ENCODE measurements at places on chromosomes 4 and X.
A peak's percentile ranks its signal among the peaks of the same experiment; 100 is the strongest.

- DNase-seq: no peak
These were observed 508.7 kb downstream of the FSTL5 start for GRCh38 chr4:161655148-161655547.

DNA sequence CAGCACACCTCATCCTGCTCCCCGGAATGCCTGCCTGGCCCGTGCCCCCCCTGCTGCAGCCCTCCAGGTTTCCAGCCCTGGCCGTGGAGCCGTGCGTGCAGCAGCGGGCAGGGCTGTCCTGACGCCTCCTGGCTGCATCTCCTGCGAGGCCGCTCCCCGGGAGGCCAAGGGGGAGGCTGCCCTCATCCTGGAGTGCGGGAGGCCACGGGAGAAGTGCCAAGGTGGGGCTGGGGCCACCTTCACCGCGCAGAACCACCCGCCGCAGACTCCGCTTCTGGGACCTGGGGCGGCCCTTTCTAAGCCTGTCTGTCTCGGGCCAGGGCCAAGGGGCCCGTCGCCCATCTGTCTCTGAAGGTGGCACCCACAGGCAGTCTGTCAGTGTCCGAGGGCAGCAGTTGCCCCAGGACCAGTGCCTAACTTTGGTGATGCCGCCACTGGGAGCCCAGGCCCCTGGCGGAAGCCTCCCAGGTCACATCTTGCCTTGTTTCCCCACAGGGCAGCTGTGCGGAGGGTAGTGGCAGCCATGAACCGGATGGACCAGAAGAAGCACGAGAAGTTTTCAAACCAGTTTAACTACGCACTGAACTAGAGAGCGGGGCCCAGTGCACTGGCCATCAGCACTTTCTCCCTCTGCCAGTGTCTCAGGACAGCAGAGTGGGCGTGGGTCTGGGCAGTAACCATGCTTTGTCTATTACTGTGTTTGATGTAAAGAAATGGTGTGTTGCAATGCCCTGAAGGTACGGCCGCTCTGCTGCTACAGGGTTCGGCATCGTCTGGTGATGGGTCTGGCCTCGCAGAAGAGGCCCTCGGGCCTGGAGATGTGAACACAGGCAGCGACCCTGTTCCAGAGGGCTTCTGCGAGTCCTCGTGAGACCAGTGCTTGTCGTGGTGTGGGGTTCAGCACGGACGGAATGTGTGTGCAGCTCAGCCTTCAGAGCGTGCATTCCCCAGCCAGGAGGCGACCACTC lies 20.6 kb downstream of the NKX1-1 start:
- DNase-seq: no peak

DNA sequence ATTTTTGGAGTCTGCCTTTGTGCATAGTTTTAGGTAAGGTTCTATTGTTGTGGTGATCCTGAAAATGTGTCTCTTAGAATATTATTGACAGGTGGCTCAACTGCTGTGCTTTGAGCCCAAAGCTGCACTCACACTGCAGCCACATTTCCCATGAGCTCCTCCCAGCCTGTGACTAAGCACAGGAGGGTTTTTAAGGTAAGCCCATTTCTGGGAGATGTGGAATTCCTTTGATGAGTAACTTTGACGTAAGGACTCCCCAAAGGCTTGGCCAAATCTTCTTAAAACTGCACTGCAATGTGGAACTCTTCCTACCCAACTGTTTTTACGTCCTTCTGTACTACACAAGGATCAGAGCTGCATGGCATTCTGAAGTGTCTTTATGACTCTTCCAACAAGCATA lies 20.0 kb upstream of the TMPRSS11A start:
- no peak for DNase-seq

DNA sequence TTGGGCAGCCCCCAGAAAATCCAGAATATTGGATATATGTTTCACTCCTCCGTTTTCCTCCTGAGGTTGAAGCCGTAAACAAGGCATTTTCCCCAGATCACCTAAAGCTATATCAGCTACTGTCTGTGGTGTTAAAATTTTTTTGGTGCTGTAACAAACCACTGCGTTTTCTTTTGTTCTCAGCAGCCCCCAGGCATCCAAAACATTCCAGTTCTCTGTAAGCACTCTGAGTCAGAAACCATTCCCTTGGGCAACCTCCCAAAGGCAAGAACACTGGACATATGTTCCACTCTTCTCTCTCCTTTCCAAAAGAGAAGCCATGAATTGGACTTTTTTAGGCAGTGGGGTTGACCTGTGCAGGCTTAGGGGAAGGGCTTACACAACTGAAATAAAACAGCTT lies 310.9 kb downstream of the MID1IP1 start:
- no peak for DNase-seq

GRCh38 chr4:83369831-83370639 lies 35.4 kb upstream of the HPSE start:
- no peak for DNase-seq

DNA sequence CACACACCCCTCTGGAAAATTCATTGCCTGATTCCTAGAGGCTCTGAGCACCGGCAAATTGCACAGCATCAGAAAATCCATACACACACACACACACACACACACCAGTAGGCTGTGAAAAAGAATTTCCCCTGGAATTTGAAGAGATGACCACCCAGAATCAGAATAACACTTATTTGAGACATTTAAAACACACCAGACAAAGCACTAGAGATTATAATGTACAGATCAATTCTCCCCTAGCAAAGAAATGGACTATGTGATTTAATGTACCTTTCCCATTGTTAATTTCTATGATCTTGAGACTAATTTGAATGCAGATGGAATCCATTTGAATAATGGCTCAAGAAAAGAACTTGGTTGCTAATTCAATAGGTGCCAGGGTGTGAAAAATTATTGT lies 399.3 kb downstream of the HNRNPD start:
- DNase-seq: no peak

- DNase-seq: no peak
These were observed 9.0 kb downstream of the UBE2K start for GRCh38 chr4:39706741-39707511.

DNA sequence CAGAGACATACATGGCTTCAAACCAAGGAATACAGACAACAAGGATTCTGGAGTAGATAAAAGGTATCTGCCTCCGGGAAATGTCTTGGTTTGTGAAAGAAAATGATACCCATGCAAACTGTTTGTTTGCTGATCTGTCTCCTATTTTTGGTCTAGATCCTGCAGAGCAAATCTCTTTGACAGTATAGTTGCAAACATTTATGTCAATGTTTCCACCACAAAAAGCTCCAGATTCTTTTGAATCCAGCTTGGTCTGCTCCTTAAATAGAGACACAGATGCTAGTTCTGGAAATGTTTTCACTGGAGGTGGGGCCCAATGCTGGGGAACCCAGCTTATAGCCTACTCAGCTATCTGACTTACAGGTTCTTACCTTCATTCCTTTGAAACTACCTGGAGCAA lies 119.7 kb downstream of the ATG4A start:
- DNase-seq: no peak

- no peak for DNase-seq
These were observed 43.1 kb upstream of the C1GALT1C1 start for GRCh38 chrX:120672841-120673530.

DNA sequence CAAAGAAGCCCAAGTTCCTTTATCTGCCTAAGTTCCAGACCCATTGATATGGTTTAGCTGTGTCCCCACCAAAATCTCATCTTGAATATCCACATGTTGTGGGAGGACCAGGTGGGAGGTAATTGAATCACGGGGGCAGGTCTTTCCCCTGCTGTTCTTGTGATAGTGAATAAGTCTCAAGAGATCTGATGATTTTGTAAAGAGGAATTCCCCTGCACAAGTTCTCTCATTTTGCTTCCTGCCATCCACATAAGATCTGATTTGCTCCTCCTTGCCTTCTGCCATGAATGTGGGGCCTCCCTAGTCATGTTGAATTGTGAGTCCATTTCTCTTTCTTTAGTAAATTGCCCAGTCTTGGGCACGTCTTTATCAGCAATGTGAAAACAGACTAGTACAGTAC lies 860.2 kb downstream of the FSTL5 start:
- no peak for DNase-seq

DNA sequence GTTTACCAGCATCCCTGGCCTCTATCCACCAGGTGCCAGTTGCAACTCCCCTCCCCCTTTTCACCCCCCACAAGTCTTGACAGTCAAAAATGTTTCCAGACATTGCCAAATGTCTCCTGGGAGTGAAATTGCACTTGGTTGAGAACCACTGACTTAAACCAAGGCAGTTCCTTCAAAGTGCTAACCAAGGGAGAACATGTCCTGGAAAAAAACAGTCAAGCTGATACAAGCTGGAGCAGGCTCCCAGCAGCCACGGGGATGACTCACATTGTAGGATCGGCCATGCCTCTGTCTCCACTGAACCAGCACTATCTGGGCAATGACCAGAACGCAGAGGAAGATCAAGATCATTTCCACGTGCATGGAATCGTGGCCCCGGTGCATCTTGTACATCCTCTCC lies 11.4 kb downstream of the RNF175 start:
- no peak for DNase-seq

DNA sequence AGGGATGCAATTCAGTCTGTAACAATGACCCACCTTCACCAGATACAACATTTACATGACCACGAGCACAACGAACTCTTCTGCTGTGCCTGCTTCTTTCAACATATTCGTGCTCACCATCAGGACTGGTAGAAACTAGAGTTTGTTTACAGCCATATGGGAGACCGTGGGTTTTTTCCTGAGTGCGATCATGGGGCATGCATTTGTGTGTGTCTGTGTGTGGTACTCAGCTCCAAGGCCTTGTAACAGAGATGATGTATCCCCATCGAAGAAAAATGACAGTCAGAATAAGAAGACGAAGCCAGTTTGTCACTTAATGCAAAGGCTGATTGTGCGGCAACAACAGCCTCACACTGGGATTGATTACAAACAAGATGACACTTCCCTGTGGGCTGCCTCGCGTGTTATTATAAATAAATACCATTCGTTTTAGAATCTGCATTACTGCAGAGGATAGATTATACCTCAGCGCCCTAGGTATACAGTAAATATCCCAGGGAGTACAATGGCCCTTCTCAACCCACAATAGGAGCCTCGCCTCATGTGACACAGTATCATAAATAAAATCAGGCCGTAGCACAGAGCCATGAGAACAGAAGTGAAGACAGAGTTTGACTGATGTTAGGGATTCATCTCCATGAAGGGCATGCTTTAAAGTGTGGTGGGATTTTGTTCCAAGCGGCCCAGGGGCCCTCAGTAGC lies 97.3 kb upstream of the NOCT start:
- no peak for DNase-seq

- no peak for DNase-seq
These were observed 30.7 kb upstream of the AREG start for GRCh38 chr4:74414149-74414809.

GRCh38 chrX:11399489-11400094 lies 106.4 kb downstream of the AMELX start:
- no peak for DNase-seq

DNA sequence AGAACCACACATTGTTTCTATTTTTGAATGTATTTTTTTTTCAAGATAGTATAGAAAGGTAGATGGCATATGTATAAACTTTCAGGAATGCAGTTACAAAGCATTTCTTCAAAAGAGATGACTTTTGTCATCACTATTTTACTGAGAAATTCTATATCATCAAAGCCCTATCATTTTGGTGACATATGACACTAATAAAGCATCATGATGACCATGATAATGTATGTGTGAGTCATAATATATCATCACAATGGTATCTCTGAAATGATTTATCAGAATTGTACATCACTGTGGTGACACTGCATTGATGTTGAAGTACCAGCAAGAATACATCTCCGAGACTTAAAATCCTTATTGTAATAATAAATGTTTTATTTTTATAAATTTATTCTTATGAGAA lies 1740.8 kb downstream of the PCDH7 start:
- no peak for DNase-seq

- DNase-seq: no peak
These were observed 892.4 kb upstream of the TENM3 start for GRCh38 chr4:181350615-181351415.

GRCh38 chr4:108301545-108302251 lies 133.0 kb upstream of the LEF1 start:
- DNase-seq: no peak

- DNase-seq: no peak
These were observed 2.2 kb downstream of the KIT start for GRCh38 chr4:54659749-54660535.

- DNase-seq: no peak
These were observed 118.7 kb upstream of the PRPS2 start for GRCh38 chrX:12672367-12673106.

DNA sequence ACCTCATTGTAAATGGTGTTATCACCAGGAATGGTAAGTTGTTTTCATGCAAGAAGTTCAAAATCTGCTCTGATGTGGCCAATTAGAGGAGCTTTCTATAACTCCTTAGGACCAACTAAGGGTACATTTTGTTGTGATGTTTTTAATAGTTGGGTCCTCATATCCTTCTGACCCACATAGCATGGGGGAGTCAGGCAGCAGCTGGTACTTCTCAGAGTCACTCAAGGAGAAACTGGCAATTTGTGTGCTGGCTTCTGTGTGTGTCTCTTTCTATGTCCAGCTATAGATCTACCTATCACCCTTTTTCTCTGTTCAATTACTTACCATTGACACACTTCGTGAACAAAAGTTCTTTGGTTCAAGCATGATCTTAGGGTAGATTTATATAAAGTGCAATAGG lies 194.3 kb upstream of the TENM3 start:
- no peak for DNase-seq

DNA sequence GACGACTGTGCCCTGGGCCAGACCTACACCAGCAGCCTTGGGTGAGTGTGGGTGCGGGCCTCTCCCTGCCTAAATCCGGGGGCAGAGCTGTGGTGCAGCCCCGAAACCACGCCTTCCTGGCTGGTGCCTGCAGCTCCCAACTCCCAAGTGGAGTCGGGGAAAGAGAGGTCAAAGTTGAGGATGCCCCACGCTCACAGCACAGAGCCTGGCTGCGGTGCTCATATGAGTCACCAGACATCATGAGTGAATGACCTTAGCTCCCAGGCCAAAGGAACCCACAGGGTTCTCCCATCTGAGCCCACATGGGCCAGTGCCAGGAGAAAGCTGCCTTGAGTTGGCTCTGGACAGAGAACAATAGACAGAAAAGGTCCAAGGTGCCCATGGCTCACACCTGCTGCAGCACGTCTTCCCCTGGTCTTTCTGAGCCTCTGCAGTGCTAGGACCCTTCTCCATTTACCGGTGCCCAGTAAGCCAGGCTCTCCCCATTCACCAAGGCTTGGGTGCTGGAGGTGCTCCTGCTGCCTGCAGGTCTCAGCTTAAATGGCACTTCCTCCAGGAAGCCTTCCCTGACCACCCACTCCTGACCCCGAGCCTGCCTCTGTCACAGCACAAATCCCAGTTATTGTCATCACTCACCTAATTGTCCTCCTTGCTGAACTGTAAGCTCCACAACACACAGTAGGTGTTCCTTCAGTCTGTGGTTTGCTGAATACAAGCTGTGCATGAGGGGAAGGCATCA lies 224.2 kb downstream of the AFAP1 start:
- no peak for DNase-seq

GRCh38 chr4:98657531-98658286 lies 702 bp downstream of the TSPAN5 start:
- DNase-seq: peak; percentile 60

DNA sequence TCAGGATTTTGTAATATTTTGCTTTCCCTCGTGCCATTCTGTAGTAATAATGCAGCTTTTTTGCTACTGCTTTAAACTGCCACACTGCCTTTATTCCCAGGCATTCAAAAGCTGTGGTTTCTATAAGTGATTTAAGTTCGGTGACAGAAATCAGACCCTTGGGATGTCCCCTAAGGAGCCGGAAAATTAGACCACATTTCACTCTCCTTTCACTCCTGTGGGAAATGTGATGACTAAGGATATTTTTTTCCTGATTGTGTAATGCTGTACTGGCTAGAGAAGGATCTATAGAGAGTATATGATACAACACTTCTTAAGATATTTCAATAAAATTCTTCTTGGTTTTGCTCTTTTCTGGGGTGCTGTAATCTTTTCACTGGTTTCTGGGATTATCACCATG lies 24.4 kb downstream of the UGT2A3 start:
- DNase-seq: no peak

- DNase-seq: no peak
These were observed 39.9 kb downstream of the ATP8A1 start for GRCh38 chr4:42617030-42617429.
